ENCODE measurements at places on chromosomes 5 and 9.

- no peak for DNase-seq
Observed at GRCh38 chr5:16877267-16877935, 58.7 kb downstream of the MYO10 start.

DNA sequence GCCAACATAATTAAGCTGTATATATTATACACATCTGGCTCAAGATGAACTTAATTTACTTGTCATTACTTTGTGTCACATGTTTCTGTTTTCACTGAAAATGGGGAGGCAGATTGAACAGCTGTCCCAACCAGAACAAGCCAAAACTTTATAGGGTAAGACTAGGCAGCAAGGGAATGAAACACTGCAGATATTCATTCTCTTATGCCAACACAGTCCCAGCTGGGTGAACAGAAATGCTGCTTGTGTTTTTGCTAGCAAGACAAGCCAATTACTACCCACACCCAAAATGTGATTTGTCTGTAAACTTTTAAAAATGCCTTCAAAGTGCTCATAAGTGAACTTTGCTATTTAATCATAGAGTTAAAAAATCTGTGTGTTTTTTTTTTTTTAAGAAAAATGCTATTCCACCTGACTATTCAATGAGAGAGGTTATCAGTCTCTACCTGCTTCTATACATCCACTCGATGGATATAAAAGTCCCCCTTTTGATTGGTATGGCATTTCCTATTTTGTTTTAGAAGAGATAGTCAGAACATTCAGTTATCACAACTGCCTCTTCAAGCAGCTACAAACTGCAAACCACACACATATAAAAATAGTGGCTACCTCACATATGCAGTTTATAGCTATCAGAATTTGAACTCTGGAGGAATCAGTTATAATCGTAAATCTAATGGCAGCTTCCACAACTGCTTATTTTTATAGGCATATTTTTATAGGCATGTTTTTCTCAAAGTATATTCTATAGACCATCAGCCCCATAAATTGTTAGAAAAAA, 91.9 kb upstream of the PPP1R2B start:
- no peak for DNase-seq

GRCh38 chr5:60437308-60437707, 262.7 kb downstream of the DEPDC1B start:
- DNase-seq, result no peak

DNA sequence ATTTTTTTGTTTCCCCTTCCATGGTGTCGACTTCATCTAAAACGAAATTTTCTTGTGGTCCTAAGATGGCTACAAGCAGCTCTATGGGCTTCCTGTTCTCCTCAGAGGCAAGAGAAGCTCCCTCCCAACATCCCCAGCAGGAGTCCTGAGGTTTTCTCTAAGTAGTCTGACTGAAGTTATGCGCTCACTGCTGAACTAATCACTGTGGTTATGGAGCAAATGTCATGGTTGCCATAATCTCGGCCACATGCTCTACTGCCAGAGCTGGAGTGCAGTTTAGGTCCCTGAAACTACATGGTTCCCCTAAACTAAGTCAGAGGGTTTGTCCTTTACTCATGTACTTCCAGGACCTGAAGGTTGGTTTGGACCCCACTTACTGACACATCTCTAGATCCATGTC, 68.0 kb upstream of the MAMDC2 start:
- DNase-seq, result no peak

GRCh38 chr5:78650531-78650930, 2.0 kb upstream of the LHFPL2 start:
- no peak for DNase-seq

- peak; percentile 27 for DNase-seq
Observed at GRCh38 chr5:109857405-109858031, 167.8 kb downstream of the MAN2A1 start.

- no peak for DNase-seq
Observed at GRCh38 chr9:96621618-96622017, 2.0 kb upstream of the CDC14B start.

DNA sequence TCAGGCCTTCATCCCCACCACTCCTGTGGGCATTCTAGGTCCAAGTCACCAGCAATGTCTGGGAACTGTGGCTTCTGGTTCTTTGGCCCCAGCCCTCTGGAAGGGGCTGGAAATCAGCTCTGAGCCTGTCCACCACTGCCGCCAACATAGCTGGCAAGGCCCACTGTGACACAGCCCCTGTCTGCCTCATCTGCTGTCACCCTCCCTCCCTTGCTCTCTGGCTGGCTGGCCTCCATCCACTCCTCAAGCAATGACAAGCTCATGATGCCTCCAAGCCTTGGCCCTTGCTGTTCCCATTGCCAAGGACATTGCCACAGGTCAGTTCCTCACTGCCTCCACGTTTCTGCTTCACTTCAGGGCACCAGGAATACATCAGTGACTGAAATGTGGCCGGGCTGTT, 93.7 kb downstream of the LHX2 start:
- no peak for DNase-seq

DNA sequence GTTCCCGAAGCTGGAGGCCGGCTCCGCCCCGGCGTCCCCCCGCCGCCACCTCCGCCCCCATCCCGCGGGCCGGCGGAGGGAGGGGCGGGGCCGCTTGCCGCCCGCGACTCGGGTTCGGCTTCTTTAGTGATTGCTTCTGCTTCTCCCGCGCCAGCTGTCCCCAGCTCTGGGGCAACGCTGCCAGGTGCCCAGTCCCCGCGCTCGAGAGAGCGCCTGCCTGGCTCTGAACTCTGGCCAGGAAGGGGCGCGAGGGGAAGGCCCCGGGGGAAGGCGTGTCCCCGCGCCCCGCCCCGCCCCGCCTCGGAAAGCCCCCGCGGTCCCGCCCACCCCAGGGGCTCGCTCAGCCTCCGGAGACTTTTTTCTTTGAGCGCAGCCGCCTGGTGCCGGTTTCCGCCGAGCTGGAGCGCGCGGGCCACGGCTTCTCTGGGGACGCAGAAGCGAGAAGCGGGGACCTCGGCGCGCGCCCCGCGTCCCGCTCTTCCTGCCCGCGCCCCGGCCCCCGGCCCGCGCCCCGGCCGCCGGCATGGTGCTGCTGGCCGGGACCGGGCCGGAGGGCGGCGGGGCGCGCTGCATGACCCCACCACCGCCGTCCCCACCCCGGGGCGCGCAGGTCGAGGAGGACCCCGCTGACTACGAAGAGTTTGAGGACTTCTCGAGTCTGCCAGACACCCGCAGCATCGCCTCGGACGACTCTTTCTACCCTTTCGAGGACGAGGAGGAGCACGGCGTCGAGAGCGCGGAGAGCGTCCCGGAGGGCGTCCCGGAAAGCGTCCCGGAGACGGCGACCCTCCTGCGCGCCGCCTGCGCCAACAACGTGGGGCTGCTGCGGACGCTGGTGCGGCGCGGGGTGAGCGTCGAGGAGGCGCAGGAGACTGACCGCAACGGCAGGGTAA, at the start of gene ANKRD33B:
Gene ANKRD33B, plus strand, starts transcription at position 126 of the 893 bp plus-strand sequence. Its CDS starts 398 bp downstream, at position 524.
- DNase-seq, result peak; percentile 88

GRCh38 chr9:37692622-37693221, 42.0 kb downstream of the FRMPD1 start:
- no peak for DNase-seq

- no peak for DNase-seq
Observed at GRCh38 chr9:135587658-135588057, 26.1 kb downstream of the PAEP start.

- DNase-seq, result no peak
Observed at GRCh38 chr5:175102717-175103116, 341.3 kb downstream of the DRD1 start.

GRCh38 chr9:96661711-96662110, 6.6 kb upstream of the PRXL2C start:
- no peak for DNase-seq

GRCh38 chr5:181190711-181191525, 14.1 kb downstream of the TRIM7 start:
- DNase-seq, result peak; percentile 72

DNA sequence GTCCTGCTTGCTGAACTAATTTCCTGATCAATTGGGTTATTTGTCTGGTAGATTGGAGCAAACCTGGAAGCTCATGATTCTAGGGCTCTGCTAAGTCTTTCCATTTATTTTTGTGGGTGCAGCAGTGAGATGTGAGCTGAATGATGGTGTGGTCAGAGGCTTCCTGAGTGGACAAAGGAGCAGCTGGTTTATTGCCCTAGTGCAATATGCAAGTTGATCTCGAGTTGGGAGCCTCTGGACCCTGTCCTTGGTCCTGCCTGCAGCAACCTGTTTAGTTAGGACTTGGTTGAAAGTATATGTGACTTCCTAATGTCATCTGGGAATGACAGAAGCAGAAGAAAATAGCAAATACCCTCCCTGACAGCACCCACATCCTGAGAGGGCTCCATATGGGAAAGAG, 4.2 kb upstream of the UNC5A start:
- DNase-seq, result no peak

- DNase-seq, result no peak
Observed at GRCh38 chr5:133926489-133927299, 41.7 kb downstream of the C5orf15 start.

- DNase-seq, result no peak
Observed at GRCh38 chr5:92435781-92436180, 1052.7 kb upstream of the ARRDC3 start.

DNA sequence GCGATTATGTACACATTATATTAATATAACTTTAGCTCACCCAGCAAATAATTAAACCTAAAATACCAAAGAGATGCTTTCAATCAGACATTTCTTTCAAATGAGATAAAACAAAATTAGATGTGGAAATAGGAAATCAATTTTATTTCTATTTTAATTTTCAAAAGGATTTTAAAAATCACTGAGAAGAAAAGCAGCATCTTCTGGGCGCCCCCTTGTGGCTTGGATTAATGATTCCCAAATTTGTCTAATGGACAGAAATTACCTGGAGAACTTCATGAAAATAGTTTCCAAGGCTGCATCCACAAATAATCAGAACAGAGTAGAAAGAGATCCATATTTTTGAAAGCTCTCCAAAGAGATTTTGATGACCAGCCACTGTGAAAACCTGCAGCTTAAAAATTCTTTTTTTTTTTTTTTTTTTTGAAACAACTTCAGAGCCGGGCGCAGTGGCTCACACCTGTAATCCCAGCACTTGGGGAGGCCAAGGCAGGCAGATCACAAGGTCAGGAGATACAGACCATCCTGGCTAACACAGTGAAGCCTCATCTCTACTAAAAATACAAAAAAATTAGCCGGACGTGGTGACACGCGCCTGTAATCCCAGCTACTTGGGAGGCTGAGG, 50.9 kb upstream of the CEMIP2 start:
- peak; percentile 23 for DNase-seq

GRCh38 chr5:150777685-150778084, 872 bp upstream of the SMIM3 start:
- DNase-seq, result no peak

DNA sequence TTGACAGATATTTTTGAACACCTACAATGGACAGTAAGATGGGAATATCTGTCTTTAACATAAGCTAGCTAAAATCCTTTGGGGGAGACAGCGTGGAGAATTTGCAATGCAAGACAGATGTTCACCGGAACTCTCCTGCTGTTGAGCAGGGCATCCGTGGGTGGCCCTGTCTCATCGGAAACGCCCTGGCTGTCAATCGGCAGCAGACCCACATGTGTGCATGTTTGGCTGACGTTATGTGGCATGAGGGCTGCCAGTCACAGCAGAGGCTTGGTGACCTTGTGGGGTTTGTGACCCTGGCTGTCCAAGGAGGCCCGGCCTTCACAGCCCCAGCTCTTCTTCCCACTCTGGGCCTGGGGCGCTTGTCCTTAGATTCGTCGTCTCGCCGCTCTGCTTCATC, 129.7 kb upstream of the OTULINL start:
- DNase-seq, result no peak

DNA sequence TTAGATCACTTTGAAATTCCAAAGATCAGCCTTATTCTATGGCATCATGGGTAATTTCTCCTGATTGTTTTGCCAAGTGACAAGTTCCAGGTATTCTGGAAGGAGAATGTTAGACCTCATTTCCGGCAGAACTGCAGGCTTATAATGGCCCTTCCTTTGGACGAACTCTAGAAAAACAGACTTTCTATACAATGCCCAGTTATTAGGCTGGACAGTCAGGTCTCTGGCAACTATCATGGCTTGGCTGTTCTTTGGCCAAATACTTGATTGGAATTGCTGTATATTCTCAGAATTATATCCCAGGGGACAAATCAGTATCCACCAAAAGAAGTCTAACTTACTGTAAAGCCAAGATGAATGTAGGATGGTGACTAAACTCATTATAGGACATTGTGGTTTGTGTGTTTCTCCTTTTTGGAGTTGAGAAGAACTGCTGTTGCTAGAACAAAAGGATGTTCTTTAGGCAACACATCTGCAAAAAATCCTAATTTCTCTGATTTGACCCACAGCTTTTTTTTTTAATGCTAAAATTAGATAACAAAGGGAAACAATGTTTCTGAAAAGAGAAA, 69.0 kb downstream of the ADAMTSL1 start:
- no peak for DNase-seq

DNA sequence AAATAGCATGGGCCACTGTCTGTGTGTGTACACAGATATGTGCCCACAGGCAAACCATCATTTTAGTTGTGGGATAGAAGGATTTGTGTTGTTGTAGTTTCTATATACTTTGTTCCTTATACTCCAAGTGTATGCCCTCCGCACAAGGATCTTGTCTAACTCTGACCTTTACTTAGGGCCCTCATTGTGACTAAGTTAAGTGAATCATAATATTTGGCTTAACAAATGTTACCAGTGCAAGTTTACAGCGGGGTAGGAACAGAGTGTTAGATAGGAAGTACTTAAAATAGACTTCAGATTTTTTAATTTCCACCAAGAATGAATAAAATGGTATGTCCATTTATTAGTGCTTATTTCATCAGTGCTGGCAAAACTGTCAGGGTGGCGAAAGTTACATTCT, 29.5 kb upstream of the CYFIP2 start:
- DNase-seq, result no peak

GRCh38 chr5:170573114-170573513, 69.3 kb downstream of the KCNIP1 start:
- DNase-seq, result no peak

DNA sequence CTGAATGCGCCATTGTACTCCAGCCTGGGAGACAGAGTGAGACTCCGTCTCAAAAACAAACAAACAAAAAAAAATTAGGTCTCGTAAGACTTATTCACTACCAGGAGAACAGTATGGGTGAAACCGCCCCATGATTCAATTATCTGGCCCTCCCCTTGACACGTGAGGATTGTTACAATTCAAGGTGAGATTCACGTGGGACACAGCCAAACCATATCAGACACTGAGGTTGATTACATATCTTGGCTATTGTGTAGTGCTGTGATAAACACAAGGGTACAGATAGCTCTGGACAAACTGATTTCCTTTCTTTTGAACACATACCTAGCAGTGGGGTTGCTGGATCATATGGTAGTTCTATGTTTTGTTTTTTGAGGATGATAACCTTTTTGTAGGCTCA, 42.4 kb upstream of the PWWP2A start:
- no peak for DNase-seq

- DNase-seq, result no peak
Observed at GRCh38 chr5:1054018-1054798, 45.6 kb downstream of the NKD2 start.
